ENCODE measurements at places on chromosomes 11 and 22.
A peak's percentile ranks its signal among the peaks of the same experiment; 100 is the strongest.

DNA sequence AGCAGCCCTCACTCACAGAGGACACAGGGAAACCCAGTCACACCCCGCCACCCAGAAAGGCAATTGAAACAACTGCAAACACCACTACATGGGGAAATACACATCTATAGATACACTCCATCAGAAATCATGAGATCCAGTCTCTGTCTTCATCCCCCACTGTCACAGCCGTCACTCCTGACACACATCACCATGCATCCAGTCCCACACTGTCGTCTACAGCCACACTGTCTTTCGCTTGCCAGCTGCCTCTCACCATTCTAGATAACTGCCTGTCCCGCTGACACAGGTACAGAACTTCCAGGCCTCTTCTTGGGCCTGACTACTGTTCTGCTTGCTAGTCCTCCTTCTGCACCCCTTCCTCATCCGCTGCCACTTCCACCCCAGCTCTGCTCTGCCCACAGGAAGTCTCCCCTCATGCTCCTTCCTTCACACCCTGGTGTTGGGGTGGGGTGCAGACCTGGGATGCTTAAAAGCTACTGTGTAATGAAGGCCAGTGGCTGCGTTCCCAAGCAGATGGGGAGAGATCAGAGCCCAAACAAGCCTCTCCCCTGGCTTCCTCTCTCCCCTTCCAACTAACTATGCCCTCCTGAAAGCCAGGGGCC, 42.6 kb downstream of the SLC22A12 start:
- DNase-seq = no peak

GRCh38 chr11:9757809-9758636, 94.1 kb downstream of the SWAP70 start:
- peak; percentile 92 for DNase-seq

DNA sequence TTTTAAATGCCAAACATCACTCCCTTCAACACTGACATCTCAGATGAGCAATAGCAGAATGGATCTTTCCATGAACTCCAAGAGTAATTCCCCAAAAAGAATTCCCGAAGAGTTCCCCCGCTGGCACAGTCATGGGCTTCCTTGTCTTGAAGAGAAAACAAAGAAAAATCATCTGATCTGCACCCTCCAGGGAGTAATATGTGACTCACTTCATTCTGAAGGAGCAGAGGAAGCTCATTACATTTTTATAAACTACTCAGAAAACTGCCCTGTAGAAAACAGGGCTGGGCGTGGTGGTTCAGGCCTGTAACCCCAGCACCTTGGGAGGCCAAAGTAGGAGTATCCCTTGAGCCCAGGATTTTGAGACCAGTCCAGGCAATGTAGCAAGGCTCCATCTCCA, 35.7 kb downstream of the CELSR1 start:
- no peak for DNase-seq

GRCh38 chr11:6737872-6738466, 33.8 kb downstream of the OR2AG2 start:
- DNase-seq = peak; percentile 79

- no peak for DNase-seq
These were observed 8.2 kb downstream of the ALX4 start for GRCh38 chr11:44301564-44302271.

GRCh38 chr11:771617-772204, 5.6 kb downstream of the GATD1 start:
- DNase-seq = no peak

- no peak for DNase-seq
These were observed 22.1 kb downstream of the RPUSD4 start for GRCh38 chr11:126189109-126189929.

Data from activated CD4-positive, alpha-beta T cell treated with anti-CD3 and anti-CD28 coated beads, Interleukin-2, amount 50 U/mL, for 16 hours (primary cell).